ENCODE measurements at places on chromosomes 1 and 21.

GRCh38 chr1:81160696-81161095, 640.0 kb upstream of the ADGRL2 start:
- DNase-seq: no peak

DNA sequence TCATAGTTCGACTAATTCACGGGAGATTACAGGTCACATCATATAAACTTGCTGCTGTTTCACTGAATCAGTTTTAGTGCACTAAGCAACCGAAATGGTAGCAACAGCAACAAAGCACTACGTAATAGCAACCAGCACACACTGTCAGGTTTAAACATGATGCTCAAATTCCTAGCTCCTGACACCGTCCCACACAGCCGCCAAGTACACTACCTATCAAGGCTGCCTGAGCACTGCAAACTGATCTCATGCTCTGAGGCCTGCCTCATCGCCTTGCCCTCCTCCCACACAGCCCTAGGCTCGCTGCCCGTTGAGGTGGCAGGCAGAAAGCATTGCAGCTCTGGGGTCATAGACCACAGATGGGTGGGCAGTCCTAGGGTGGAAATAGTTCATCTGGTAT, 12.4 kb downstream of the LAMC2 start:
- no peak for DNase-seq

DNA sequence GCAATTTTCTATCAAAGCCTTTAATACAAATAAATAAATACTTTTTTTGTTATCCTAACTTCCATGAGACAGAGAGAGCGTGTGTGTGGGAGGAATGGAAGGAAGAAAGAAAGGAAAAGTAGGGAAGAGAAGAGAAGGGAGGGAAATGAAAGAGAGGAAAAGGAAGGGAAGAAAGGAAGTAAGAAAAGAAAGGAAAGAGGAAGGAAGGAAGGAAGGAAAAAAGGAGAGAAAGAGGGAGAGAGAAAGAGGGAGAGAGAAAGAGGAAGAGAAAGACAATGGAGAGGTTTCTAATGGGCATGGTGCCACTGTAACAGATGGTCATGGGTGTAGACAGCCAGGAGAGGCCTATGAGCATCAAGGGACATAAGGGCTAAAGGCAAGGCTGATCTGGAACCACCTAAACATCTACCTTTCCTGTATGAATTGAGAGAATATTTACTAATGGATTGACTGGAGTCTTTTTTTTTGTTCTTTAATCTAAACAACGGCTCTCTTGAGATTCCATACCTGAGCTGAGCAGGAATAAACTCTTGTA, 234.9 kb downstream of the PTPRC start:
- no peak for DNase-seq

DNA sequence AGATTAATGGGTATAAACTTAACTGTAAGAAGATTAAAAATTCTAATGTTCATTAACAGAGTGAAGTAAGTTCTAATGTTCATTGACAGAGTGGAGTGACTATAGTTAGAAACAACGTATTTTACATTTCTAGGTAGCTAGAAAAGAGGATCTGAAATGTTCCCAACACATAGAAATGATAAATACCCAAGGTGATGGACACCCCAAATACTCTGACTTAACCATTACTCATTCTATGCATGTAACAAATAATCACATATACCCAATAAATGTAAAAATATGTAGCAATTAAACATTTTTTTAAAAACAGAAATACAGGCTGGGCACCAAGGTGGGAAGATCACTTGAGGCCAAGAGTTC, 62.1 kb downstream of the ABL2 start:
- no peak for DNase-seq

DNA sequence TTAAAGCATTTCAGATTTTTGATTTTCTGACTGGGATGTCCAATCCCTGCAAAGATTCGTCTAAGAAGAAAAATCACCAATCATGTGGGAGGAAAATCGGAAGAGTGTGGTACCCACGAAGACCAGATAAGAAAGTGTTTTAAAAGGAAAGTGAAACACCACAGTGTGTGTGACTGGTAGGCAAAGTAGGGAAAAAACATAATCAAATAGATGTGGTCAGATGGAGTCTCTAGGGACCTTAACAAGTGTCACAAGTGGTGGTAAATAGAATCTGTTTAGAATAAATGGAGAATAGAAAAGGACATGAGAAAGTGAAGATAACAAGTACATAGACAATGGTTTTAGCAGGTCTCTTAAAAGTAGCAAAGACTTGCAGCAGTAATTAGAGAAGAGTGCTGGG, 154.6 kb downstream of the SLC30A10 start:
- no peak for DNase-seq

- DNase-seq: no peak
Observed at GRCh38 chr1:23469372-23469982, 14.5 kb downstream of the ASAP3 start.

DNA sequence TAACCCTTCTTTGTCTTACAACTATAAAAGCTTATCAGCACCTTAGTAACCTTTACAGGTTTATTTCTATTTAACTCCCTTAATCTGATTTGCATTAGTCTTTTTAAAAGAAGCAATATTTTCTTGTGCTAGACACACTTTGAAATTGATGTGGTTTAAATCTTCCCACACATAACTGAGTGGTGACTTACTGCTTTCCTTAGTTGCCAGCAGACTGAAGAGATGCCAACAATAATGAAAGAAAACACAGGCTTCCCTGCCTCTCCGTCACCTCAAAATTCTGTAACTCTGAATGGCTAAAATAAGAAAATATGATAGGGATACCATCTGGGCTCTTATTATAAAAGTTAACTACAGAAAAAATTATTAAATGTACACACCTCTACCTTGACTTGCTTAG, 196.8 kb downstream of the PTBP2 start:
- no peak for DNase-seq

DNA sequence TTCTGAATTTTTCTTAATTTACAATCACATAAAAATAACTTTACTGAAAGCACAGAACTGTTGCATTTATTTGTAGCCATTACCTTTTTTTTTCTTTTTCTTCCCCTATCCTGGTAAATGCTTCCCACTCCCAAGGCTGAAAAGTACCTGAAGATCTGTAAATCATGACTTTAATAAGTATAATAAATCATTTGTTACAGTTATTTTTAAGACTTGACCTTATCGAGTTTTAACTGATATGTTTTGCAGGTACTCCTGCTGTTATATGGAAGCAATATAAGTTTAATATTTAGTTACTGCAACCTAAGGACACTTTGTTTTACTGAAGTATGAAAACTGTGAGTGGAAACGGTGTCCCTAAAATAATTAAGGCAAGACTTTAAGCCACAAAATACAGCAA, 142.6 kb downstream of the TTLL7 start:
- DNase-seq: no peak

GRCh38 chr1:175155473-175155856, 37.1 kb downstream of the KIAA0040 start:
- DNase-seq: no peak

DNA sequence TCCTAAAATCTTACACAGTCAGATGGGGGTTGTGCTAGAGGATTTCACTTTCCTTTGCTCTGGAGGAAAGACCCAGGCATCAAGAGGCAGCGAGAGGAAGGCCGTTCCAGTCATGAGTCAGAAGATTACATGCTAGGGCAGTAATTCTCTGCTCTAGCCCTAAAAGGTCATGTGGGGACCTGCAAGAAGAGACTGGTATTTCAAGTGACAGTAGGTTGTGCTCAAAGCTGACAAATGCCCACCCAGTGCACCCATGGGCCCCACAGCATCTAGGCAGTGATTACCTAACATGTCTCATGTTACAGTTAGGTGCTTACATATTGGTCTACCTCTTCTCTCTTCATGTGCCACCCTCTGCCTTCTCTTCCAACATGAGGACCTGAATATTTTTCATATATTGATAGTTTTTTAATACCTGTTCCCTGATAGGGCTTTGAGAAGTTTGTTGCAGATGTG, 99.7 kb upstream of the BEND5 start:
- no peak for DNase-seq

DNA sequence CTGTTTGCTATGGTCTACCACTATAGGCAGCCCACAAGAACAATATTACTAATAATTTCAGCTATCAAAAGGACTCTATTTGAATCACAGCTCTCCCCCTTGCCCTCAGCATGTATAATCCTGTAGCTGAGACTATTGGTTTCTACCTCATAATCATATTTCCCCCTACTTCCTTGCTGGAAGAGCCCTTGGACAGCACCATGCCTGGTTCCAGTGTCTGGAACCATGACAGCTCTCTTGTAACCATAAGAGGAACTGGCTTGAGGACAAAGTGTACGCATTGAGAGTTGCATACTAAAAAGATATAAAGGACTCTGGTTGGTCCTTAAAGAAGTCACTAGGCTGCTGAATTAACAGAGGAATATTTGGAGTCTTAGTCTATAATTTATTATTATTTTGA, 110.7 kb upstream of the ZRANB2 start:
- no peak for DNase-seq

DNA sequence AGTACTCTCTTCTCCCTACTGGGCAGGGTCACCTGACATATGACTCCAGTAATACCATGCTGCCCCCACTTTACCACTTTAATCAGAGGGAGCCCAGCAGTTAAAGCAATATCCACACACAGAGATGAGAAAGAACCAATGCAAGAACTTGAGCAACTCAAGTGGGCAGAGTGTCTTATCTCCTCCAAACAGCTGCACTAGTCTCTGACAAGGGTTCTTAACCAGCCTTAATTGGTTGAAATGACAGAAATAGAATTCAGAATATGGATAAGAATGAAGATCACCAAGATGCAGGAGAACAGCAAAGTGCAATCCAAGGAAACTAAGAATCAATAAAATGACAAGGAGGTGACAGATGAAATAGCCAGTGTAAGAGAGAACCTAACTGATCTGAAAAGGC, 91.0 kb downstream of the KCNT2 start:
- DNase-seq: no peak

- DNase-seq: no peak
Observed at GRCh38 chr1:74334147-74334546, 99.0 kb downstream of the TNNI3K start.

- no peak for DNase-seq
Observed at GRCh38 chr1:204751480-204751879, 65.9 kb upstream of the LRRN2 start.

DNA sequence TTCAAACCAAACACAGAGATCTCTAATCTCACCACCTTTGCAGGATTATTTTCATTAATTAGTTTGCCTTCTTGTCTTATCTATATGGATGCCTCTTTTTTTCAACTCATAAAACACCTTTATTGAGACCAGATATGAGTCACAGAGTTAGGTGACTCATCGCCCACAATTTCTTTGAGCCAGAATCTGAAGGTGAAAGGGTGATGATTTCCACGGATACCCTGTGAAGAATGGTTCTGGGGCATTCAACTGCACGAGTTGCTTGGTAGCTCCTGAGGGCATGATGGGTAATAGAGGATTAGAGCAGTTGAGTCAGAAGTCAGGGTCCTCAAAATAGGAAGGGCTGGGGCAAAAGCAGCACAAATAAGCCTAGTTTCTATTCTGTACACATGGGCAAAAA, 128.2 kb downstream of the TBX19 start:
- DNase-seq: peak; percentile 16

DNA sequence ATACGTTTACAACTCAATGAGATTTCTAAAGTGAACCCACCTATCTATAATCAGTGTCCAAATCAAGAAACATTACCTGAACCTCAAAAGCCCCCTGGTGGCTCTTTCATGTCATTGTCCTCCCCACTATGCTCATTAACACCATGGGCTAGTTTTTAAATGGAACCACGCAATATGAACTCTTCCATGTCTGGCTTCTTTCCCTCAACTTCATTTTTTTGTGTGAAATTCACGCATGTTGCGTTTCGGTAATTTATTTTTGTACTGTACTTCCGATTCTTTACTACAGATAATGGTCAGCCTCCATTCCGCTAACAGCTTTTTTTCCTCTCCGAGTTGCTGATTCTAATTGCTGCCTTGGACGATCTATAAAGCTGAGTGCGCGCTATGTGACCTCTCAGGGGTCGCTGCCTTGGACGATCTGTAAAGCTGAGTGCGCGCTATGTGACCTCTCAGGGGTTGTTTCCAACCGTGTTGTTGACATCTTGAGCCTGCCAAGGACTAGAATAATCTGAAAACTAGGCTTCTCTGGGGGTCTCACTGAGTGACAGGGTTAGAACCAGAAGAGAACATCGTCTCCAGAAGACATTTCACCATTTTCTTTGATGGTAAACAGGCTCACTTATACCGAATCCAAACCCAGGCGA, 1.1 kb upstream of the CACYBP start:
- no peak for DNase-seq

DNA sequence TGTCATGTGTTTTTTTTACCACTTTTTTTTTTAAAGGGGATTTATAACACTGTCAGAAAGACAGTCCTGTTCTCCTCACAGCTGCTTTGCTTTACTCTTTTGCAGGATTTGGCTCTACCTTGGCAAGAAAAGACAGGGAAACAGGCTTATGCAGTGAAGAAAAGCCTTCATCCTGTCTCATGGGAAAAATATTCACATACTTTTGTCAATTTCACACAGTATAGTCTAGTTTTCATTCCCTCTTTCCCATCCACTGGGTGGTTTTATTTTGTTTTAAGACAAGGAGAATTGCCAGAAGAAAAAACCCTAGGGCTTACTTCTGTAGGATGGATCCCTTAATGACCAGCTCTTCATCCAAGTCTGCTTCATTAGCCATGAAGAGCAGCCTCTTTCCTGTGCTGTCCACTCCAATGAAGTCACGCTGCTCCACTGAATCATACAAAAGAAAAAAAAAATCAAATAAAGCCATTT, 60.0 kb downstream of the EIF2B3 start:
- no peak for DNase-seq

- no peak for DNase-seq
Observed at GRCh38 chr1:33762962-33763361, 100.9 kb upstream of the HMGB4 start.

- DNase-seq: peak; percentile 36
Observed at GRCh38 chr1:112808861-112809684, 93.9 kb upstream of the PPM1J start.

- no peak for DNase-seq
Observed at GRCh38 chr1:21436488-21437340, 3.2 kb upstream of the NBPF3 start.

DNA sequence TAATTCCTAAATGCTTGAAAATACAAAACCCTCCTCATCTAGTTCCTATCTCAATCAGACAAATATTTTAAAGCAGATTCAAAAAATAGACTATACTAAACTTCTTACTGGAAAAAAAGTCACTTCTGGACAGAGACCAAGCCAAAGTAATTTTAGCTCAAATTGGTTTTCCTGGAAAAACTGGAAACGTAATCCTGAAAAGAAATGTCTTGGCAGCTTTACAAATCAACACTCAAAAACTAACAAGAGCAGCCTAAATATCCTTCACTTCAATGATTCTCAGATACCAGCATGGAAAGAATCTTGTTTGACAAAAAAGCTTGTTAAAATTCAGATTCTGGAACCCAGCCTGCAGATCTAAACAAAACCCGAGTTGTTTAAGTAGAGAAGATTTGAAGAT, 9.1 kb upstream of the GPR88 start:
- DNase-seq: no peak

- DNase-seq: no peak
Observed at GRCh38 chr1:45945426-45945825, 142.0 kb downstream of the MAST2 start.

GRCh38 chr21:44344541-44345183, 5.5 kb upstream of the CFAP410 start:
- DNase-seq: no peak

GRCh38 chr1:240682166-240682858, 70.4 kb upstream of the GREM2 start:
- no peak for DNase-seq

- no peak for DNase-seq
Observed at GRCh38 chr1:174301295-174302077, 142.2 kb downstream of the RABGAP1L start.

GRCh38 chr1:150564051-150564991, 15.1 kb downstream of the MCL1 start:
- DNase-seq: no peak

GRCh38 chr1:43554444-43554992, 23.8 kb downstream of the PTPRF start:
- no peak for DNase-seq
